ENCODE measurements at places on chromosomes 4 and X.

DNA sequence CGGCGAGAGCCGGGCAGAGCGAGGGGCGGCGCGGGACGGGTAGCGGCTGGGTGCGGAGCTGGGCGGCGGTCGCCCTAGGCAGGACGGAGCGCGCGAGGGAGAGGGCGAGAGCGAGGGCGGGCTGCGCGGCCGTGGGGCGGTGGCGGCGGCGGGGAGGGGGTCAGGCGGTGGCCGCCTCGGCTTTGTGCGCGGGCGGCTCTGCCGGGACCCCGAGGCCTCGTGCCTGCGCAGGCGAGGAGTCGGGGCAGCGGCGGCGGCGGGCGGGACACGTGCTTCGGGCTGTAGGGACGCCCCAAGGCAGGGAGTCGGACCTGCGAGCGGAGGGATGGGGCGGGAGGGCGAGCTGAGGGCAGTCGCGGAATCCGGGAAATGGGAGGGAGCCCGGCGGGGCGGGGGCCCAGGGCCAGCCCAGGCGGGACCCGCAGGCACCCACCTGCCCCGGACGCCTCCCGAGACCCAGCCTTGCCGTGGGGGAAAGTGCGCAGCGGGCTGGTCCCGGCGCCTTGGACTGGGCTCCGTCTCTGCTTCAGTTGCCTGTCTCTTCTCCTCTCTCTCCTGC, 465 bp downstream of the BMPR1B start:
- DNase-seq: no peak

GRCh38 chrX:36581030-36581429, 427.1 kb upstream of the FAM47C start:
- no peak for DNase-seq

DNA sequence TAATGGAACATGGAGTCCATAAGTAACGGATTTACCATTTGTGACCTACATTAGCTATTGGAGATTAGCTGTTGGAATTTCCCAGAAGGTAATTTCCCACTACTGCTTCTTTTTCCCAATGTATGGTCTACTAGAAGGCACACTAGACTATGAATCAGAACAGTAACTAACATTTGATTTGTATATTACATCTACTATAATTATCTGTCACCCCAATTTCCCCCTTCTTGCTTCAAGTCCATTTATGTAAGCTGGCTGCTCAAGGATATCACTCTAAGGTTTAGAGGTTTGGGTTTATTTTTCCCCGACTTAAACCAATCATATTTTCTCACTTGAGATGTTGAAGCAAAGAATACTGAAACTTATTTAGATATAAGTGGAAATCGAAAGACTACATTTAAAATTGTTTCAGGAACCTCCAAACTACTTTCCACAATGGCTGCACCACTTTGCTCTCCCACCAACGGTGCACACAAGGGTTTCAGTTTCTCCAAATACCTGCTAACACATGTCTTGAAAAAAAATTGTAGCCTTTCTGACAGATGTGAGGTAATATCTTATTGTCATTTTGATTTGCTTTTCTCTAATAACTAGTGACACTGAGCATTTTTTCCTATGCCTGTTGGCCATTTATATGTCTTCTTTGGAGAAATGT, 33.3 kb upstream of the H2AZ1 start:
- no peak for DNase-seq

DNA sequence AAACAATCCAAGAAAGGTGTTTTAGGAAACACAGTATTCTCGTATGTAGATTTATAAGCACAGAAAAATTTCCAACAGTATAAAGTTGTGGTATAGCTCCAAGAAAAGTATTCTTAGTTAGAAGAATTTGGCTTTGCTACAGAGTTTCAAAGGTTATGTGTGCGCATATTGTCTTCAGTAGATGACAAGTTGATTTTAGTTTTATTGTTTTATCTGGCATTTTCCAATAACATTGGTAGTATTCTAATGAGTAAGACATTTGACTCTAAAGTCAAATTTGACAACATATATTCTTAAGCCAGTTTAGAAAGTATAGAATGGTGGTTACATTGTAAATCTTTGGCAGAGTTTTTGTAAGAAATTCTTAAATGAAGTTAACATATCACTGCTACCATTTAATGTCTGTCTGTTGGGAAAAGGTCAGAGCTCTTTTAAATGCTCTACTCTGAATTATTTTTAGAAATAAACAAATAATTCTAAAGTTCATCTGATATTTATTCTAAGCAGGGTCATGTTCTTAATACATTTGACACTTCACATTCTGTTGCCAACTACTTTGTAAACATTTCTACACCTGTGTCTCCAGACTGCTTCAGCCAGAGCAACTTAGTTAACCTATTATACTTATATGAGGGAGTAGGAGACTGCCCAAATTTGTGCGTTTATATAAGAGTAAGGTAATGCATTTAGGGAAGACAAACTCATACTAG, 30.0 kb downstream of the CLCN3 start:
- no peak for DNase-seq

DNA sequence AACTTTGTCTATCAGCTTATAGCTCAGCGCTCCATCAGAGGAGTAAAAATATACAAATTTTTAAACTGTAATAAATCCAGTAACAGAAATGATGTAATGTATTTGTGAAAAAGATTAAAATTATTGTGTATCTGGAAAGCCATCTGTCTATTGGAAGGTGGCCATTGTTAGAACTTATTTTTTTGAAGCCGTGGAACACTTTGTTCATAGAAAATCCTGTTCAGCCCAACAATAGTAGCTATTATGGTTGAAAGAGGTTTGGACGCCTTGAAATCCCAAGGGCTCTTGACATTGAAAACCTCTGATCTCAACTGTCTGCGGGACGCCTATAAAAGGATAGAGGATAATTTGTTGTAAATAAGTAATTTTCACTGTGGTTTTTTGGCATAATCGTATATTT, 98.3 kb downstream of the RAPGEF2 start:
- DNase-seq: no peak

DNA sequence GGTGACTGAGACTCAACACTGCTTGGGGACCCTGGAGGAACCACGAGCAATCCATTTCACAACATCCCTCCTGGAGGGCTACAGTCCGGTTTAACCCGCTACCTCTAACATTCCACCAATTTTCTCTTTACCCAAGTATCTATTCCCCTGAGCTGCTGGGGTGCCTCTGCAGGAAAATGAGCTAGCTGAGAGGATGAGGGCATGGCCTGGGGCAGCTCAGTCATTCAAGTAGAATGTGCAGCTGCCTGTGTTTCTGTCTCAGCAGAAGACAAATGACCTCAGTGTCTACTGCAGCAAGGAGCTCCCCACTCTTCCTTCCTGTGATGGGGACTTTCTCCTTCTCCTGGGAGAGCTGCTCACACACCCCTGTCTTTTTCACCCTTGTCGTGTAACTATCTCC, 120.8 kb downstream of the ZNF518B start:
- DNase-seq: no peak

- no peak for DNase-seq
Observed at GRCh38 chrX:3990569-3990968, 277.1 kb upstream of the PRKX start.

DNA sequence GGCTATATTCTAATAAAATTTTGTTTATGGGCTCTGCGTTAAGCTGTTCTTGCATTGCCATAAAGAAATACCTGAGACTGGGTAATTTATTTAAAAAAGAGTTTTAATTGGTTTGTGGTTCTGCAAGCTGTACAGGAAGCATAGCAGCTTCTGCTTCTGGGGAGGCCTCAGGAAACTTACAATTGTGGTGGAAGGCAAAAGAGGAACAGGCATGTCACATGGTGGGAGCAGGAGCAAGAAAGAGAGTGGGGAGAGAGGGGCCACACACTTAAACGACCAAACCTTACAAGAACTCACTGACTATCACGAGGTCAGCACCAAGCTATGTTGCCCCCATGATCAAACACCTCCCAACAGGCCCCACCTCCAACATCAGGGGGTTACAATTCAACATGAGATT, 74.0 kb downstream of the FHDC1 start:
- no peak for DNase-seq

DNA sequence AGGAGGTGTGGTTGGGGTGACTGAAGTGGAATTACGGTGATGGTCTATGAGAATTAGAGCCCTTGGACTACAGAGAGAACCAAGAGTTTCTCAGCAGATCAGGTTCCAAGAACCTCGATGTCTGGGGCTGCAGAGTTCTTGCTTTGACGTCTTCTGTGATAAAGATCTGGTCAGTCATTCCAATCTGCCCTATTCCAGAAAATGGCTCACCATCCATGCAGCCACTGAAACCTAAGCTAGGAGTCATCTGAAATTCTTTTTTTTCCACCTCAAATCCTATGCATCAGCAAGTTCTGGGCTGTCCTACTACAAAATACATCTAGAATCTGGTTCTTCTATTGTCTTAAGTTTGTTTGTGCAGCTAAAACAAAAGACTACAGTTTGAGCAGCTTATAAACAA, 254.4 kb upstream of the PGRMC2 start:
- no peak for DNase-seq

DNA sequence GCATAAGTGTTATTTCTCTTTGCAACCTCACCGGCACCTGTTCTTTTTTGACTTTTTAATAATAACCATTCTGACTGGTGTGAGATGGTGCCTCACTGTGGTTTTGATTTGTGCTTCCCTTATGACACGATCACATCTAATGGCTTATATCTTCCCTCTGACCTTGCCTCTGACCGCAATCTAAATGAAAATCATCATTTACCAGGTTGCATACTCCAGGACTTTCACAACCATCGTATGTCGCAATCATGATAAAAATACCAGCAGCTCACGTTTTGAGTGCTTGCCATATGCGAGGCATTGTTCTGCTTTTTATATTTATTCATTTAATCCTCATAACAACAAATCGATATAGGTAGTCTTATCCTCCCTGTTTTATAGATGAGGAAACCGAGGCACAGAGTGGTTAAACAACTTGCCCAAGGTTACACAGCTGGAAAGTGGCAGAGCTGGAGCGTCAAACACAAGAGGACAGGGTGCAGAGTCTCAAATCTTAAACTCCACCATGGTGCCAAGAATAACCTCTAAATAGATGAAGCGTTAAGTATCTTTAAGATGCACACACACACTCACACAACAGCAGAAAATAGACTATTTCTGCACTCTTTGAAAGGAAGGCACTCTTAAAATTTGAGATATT, 102.2 kb downstream of the SEL1L3 start:
- DNase-seq: no peak

DNA sequence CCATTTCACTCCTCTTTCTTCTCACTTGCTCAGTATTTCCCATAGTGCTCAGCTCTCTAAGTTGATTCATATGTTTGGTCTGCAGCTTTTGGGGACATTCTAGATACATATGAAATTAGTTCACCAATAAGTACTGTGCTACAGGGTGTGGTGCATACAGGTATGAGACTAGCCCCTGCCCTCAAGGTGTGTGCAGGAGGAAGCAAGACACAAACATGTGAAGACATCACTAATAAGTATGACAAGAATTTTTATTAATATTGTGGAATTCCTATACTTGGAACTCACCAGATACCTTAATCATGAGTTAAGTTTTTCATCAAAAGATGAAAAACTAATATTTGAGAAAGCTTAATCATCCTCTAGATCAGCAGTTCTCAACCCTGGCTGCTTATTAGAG, 505.2 kb downstream of the ZNF674 start:
- no peak for DNase-seq

GRCh38 chrX:10158279-10159144, 1.7 kb downstream of the CLCN4 start:
- no peak for DNase-seq

DNA sequence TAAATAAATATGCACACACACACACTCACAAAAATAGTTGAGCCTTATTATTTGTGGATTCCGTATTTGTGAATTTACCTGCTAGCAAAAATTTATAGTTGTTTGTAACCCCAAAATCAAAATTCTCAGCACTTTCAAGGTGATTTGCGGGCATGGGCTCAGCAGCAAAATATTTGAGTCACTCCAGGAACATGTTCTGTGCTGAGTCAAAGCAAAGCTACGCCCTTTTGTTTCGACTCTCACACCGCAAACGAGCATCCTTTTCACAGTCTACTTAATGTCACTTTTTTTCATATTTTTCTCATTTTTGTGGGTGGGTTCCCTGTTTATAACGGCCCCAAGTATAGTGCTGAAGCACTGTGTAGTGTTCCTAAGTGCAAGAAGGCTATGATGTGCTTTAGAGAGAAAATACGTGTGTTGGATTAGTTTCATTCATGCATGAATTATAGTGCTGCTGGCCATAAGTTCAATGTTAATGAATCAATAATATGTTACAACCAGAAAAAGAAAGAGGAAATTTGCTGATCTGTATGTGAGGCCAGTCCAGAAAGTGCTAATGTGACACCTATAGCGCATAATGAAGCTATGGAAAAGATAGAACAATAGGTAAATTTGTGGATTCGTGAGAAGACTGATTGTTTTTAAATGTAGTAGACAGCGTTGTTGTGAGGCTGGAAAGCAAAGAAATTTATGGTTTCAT, 723.2 kb upstream of the AGA start:
- no peak for DNase-seq

- DNase-seq: no peak
Observed at GRCh38 chr4:141783770-141784169, 147.4 kb downstream of the IL15 start.

- no peak for DNase-seq
Observed at GRCh38 chrX:38652934-38653442, 91.6 kb downstream of the TSPAN7 start.

DNA sequence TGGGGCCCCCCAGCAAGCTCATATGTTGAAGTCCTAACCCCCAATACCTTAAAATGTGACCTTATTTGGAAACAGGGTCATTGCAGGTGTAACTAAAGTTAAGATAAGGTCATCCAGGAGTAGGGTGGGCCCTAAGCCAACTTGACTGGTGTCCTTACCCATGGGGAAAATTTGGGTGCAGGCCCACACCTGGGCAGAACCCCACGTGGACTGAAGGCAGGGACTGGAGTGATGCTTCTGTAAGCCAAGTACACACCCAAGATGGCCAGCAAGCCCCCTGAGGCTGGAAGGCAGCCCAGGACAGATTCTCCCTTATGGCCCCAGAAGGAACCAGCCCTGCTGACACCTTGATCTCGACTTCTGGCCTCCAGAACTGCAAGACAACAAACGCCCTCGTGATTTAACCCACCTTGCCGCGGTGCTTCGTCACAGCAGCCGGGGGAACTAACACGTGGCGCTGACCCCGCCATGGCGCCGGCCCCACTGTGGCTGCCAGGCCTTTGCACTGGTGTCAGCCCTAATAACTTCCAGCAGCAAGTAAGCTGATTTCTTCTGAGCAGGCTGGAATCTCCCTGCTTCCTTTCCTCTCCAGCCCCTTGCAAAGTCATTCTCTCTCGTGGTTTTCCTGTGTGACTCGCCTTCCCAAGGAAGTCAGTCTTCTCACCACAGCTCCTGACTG, 23.2 kb upstream of the MXD4 start:
- no peak for DNase-seq

- no peak for DNase-seq
Observed at GRCh38 chr4:120886191-120886590, 36.3 kb downstream of the PRDM5 start.

- no peak for DNase-seq
Observed at GRCh38 chrX:124502166-124502565, 155.8 kb downstream of the SH2D1A start.

GRCh38 chr4:168588916-168589531, 92.2 kb downstream of the PALLD start:
- no peak for DNase-seq

DNA sequence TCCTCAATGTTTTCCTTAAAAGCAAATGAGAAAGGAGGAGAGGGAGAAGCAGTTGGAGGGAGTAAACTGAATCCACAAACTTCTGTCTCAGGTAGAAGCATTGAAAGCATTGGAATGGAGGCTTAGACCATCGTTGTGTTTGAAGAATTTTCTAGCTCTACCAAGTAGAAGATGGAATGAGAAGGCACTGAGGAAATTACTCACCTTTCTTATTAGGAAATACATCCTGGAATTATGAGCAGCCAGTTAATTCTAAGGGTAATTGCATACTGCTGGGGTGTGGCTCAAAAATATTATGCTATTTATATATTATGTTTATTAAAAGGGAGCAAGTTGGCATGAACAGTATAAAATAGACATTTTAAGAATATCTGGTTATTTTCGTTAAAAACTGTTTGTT, 12.9 kb downstream of the PGM2 start:
- no peak for DNase-seq
